ENCODE measurements at places on chromosomes 13 and 19.

DNA sequence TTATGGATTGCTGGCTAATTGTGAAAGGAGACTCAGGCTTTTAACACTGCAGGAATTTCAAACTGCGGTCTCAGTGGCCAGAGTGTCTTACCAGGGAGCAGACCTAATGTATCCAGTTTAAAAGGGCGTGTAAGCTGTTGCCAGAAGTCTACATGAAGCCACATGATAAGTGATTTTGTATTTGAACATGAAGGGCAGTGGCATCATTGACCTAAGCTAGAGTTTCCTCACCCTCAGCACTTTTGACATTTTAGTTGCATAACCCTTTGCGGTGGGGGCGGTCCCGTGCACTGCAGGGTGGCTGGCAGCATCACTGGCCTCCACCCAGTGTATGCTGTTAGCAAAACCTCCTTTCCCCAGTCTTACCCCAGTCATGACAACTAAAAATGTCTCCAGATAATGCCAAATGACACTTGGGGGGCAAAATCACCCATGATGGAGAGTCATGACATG lies 23.7 kb upstream of the GPR18 start:
- no peak for DNase-seq

DNA sequence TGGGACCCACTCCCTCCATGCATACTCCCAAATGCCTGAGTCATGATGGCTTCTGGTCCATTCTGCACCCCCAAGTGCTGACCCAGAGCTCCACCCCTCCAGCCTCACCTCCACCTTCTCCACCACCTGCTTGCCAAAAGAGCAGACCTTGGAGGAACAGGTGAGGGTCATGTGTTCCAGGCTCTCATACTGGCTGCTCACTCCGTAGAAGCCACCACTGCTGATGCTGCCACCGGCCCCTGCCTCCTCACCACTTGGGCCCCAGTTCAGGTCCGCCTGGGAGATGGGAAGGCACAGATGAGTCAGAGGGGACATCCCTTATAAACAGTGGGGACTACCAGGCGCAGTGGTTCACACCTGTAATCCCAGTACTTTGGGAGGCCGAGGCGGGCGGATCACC lies 7.9 kb downstream of the CD37 start:
- DNase-seq: no peak

DNA sequence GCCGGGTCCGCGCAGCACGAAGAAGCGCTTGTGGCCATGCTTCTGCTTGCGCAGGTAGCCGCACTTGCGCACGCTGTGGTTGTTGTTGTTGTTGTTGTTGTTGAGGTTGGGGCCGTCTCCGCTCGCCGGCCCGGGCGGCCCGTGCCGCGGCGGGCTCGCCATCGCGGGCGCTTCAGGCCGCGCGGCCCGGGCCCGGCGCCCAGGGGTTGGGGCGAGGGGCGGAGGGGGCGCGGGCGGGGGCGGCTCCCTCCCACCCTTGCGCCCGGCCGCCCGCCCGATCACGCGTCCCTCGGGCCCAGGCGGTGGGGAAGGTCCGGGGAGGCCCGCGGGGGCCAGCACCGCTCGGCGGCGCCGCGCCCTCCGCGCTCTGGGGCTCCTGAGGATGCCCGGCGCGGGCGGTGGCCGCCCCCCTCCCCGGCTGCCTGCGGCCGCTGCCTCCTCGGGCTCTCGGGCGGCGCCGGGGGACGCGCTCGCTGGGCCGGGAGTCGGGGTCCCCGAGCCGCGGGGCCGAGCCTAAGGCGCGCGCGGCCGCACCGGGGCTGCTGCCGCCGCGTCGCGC lies 412 bp downstream of the IRS2 start:
- no peak for DNase-seq

- DNase-seq: no peak
These were observed 285.9 kb downstream of the ITGBL1 start for GRCh38 chr13:101738336-101738735.

DNA sequence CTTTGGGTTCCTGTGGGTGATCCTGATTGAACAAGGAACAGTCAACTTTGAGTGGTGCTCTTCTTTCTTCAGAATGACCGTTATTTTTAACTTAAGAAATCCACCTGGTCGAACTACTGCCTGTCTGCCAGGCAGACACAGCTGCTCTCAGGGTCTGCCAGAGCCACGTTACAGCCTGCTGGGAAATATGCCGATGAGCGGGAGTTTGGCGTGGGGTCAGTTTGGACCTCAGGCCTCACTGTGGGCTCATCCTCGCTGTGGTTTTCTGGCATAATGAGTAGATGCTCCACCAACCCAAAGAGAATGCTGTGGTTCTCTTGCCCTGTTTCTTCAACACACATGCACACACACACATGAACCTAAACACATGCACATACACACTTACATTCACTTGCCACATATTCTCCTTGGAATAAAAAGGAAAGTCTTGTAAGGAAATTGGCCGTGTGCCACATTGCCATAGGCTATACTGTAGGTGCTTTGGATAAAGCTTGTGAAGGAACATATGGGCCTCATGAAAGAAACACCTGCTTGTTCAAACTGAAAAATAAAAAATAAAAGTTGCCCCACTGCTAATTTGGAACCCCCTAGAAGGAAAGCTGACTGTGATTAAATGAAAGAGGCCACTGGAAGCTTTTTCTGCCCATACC lies 598.7 kb upstream of the KLF12 start:
- no peak for DNase-seq

GRCh38 chr13:61531383-61532065 lies 115.9 kb upstream of the PCDH20 start:
- no peak for DNase-seq

- peak; percentile 8 for DNase-seq
These were observed 5.7 kb upstream of the CDC42EP5 start for GRCh38 chr19:54478677-54479266.

- DNase-seq: no peak
These were observed 10.4 kb downstream of the DOCK9 start for GRCh38 chr13:98967491-98967890.

GRCh38 chr13:112911285-112911701 lies 57.7 kb upstream of the MCF2L start:
- no peak for DNase-seq

- DNase-seq: no peak
These were observed 20.3 kb upstream of the JUND start for GRCh38 chr19:18301718-18302111.
